ENCODE measurements at places on chromosomes 16 and 17. TPM values are rescaled to one million over a fixed set of nuclear protein-coding genes. Genes with fewer than 3 reads are reported as not detected.

PGP gene
- 16.3 TPM for total RNA-seq

MMD gene
- total RNA-seq = 275 TPM

HCRT gene
- not detected for total RNA-seq

MAPT gene
- 0.56 TPM for total RNA-seq

KRTAP2-1 gene
- not detected for total RNA-seq

USP10 gene
- total RNA-seq = 64.3 TPM

BIRC5 gene
- total RNA-seq = 20.0 TPM

SULT1A2 gene
- total RNA-seq = 0.72 TPM

DNAAF8 gene
- total RNA-seq = 0.08 TPM

CCL16 gene
- not detected for total RNA-seq

ALOX12B gene
- total RNA-seq = not detected

FOXC2 gene
- total RNA-seq = 0.32 TPM

SLC6A2 gene
- not detected for total RNA-seq

DPH1 gene
- 23.9 TPM for total RNA-seq

GJC1 gene
- total RNA-seq = 23.2 TPM

MT1G gene
- total RNA-seq = 78.2 TPM

PRSS22 gene
- 0.40 TPM for total RNA-seq

MMP28 gene
- 0.13 TPM for total RNA-seq

MARF1 gene
- 19.5 TPM for total RNA-seq

RBFOX1 gene
- 0.24 TPM for total RNA-seq

RGS9 gene
- total RNA-seq = 3.8 TPM

KRTAP9-4 gene
- total RNA-seq = not detected

SOX8 gene
- total RNA-seq = 0.88 TPM

SCIMP gene
- not detected for total RNA-seq

CD300H gene
- total RNA-seq = not detected

SMIM36 gene
- not detected for total RNA-seq

SMURF2 gene
- total RNA-seq = 80.3 TPM

All from epithelial cell of alveolus of lung (primary cell).